ENCODE measurements at places on chromosomes 6 and 20.

DNA sequence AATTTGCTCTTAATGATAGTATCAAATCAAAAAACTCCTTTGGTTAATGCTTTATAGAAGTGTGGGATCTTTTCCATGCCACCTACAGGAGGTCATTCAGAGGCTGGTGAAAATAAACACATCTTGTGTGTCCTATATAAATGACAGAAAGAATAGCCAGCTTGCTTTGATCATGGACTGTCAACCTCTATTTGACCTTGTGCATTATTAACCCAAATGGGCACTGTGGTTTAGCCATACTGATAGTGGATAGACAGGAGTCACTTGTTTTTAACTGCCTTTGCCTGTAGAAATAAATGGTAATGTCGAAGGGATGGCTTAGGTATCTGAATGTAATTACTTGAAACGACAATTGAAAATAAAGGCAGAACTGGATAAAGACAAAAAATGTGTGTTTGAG, 123.8 kb downstream of the CDKAL1 start:
- no peak for DNase-seq

DNA sequence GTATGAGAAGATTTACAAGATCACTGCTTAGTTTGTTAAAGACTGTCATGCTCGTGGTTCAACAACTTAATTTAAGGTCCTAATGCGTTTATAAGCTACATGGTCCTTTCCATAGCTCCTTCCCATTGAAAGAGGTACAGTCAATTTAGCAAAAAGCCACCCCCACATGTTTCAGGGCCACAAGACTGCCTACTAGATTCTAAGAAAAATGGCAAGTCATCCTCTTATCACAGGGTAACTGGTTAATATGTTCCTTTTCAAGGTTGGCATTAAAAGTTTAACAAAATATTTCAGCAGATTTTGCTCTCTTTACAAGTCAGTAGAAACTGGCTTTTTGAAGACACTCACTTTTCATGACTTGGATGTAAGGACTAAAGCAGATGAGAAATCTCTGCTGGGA, 15.7 kb downstream of the GSTA3 start:
- no peak for DNase-seq

GRCh38 chr6:2542858-2543218, 207.9 kb downstream of the MYLK4 start:
- no peak for DNase-seq

DNA sequence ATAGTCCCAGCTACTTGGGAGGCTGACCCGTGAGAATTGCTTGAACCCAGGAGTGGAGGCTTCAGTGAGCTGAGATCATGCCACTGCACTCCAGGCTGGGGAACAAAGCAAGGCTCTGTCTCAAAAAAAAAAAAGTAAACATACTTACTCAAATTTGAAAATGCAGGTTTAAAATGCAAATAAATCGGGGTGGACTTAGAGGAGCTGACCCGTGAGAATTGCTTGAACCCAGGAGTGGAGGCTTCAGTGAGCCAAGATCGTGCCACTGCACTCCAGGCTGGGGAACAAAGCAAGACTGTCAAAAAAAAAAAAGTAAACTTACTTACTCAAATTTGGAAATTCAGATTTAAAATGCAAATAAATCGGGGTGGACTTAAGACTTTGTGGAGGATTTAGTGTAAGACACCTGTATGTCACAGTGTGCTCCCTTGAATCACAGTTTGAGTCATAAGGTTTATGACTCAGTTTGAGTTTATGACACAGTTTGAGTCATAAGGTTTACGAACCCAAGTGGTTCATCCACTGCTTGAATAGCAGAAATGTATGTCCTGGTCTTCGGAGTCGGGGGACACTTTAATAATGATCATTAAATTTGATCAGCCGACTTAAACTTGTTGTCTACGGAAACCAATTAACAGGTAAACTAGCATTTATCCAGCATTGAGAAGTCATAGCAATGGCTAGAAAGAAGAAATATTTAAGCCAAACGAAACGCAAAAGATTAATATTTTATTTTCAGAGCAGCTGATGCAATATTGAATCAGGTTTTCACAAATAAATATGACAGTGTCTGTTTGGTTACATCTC, 6.8 kb upstream of the MRPS10 start:
- no peak for DNase-seq

GRCh38 chr20:32195581-32195980, 12.0 kb downstream of the PLAGL2 start:
- no peak for DNase-seq

GRCh38 chr6:39518221-39518620, 195.7 kb upstream of the KCNK16 start:
- no peak for DNase-seq

Measured in HuH-7.5 (cell line).